ENCODE measurements at places on chromosomes 1 and 21.

- DNase-seq: no peak
Measured at GRCh38 chr1:6820899-6821298, 35.6 kb downstream of the CAMTA1 start.

DNA sequence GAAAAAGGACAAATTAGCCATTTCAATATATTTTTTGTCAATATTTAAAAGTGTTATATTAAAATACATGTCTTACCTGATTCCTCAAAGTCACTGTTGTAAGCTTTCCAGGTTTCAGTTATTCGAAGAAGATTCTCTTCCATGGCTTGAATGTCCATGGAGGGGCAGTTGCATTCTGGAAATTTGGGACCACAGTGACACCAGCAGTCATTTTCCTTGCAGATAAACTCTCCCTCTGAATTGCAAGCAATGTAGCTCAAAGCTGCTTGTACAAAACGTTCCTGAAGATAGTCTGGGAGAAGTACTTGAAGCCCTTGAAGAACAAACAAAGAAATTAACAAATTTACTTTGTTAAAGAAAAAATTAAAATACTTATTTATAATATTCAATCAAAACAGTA lies 251.7 kb downstream of the BRINP3 start:
- DNase-seq: no peak

DNA sequence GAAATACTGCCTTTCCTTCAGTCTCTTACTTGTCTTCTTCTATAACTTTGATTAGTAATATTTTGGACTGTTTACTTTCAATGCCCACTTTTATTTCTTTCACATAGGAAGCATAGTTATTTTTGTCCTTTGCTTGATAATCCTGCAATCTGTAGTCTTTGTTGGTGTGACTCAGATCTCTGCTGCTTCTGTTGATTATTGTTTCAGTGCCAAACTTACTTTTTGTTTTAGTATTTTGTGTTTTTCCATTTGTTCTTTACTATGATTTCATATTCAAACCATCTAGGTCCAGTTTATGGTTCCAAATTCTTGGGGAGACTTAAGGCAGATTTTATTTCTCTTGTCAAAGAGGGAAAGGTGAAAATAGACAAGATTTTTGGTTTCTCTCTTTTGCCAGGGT lies 399.9 kb downstream of the HLX start:
- DNase-seq: no peak

GRCh38 chr1:48224791-48225190 lies 2.3 kb downstream of the SLC5A9 start:
- DNase-seq: no peak

GRCh38 chr1:77891200-77891599 lies 2.8 kb downstream of the NEXN start:
- no peak for DNase-seq

- DNase-seq: no peak
Measured at GRCh38 chr1:226116673-226117072, 54.2 kb downstream of the H3-3A start.

Data from stimulated activated CD8-positive, alpha-beta memory T cell treated with anti-CD3 and anti-CD28 coated beads, Interleukin-4, amount 100 ng/mL, for 1 hour (primary cell).